Hypothalamus (tissue), 51 donors: ENCODE measurements at places on chromosomes 2 and 18.

GRCh38 chr2:118705032-118705431 lies 142.4 kb downstream of the EN1 start:
- DNase-seq = no peak

DNA sequence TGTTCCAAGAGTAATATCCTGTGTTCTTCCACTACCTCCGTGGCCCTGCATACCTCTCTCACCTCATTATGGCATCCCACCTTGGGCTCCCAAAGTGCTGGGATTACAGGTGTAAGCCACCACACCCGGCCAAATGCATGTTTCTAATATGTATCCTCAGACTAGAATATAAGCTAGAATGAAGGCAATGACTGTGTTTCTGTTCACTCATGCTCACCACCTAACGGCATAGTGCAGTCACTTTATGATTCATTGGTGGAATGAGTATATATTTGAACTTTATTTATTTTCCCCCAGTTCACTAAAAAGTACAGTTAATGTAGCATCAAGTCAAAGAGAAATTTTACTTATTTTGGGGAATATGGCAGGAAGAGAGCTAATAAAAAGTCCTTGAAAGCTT lies 11.3 kb downstream of the PIGN start:
- no peak for DNase-seq

DNA sequence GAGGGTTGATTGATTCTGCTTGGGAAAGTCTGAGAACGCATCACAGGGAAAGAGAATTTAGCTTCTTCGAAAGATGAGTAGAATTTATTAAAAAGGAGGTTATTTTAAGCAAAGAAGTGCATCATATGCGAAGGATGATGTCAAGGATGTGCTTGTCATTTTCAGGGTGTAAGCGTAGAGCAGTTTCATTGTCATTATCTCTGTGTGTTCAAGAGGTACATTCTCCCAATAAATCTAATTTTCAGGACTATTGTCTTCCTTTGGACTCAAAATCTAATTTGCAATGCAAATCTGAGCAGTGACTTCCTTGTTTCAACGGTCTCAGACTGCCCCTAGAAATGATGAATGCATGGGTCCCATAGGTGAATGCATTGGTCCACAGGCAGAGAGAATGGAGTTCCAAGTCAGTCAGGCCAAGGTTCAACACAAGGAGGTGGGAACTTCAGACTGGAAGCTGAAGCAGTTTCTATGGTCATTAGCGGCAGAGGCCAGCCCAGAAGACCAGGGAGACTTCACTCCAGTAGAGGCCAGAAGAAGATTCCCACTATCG lies 99.8 kb downstream of the CDC42EP3 start:
- DNase-seq = no peak

GRCh38 chr2:190653931-190654330 lies 5.0 kb downstream of the NAB1 start:
- no peak for DNase-seq

DNA sequence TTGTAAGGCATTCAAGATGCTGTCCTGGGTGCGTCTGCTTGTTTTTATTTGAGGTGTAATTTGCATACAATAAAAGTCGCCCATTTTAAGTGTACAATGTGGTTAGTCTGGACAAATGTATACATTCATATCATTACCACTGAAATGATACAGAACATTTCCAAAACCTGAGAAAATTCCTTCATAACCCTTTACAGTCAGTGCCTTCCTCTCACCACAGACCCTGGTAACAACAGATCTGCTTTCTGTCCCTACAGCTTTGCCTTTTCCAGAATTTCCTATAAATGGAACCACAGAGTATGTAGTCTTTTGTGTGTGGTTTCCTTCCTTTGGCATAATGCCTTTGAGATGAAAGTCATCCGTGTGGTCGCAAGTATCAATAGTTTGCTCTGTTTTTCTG lies 45.8 kb upstream of the NFU1 start:
- no peak for DNase-seq

- DNase-seq = no peak
Measured at GRCh38 chr2:68789603-68790002, 55.0 kb downstream of the ARHGAP25 start.

DNA sequence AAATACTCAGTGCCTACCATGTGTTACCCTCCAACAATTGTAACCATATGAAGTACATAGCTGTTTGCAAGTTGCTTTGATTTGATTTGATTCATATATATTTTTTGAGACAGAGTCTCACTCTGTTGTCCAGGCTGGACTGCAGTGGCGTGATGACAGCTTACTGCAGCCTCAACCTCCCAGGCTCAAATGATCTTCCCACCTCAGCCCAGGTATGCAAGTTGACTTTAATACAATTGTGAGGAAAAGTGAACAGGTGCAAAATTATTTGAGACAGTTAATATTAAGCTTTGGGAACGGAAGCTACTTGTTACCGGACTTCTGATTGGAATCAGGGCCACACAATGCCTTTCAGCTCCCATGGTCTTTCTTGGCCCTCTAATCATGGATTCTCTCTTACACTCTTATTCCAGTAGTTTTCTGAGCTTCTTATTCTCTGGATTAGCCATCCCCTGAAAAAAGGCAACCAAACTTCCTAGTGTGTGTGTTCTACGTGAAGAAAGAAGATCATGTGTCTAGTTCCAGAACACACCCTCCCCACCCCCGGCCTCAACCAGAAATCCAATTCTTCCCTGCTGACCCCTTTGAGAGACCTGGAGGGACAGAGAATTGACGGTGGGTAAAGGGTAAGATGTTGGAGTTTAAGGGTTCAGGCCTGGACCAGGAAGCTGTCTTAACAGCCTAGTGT lies 1.1 kb upstream of the RPL37A start:
- no peak for DNase-seq

DNA sequence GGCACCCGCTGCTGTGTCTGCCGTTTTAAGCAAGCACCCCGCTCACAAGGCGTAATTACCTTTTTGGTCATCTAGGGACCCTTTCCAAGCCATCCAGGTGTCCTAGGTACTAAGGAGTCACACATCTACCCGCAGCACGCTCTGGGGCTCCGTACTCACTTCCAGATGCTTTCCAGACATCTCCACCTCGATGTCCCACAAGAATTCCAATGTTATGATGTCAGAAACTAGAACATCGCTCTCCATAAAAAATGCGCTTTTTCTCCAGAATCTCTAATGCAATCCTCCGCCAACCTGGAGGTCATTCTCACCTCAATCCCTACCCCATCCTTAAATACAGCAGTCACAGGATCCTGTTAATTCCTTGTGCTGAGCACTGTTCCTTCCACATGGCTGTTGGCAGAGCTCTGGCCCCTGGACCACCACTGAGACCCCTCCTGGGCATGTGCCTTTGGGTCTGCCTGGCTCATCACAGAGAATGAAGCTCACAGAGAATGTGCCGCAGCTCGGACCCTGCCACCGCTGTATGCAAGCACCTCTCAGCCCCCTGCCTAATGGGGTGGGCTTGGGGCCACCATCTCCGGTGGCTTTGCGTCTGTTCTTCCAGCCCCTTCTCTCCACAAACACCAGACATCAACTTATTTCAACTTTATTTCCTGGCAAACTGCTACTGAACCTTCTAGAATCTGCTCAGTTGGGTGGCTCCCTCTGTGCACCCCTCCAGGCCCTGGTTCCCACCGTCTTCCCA lies 4.6 kb upstream of the PXDN start:
- no peak for DNase-seq

GRCh38 chr18:55038162-55038561 lies 78.9 kb upstream of the CCDC68 start:
- DNase-seq = no peak

DNA sequence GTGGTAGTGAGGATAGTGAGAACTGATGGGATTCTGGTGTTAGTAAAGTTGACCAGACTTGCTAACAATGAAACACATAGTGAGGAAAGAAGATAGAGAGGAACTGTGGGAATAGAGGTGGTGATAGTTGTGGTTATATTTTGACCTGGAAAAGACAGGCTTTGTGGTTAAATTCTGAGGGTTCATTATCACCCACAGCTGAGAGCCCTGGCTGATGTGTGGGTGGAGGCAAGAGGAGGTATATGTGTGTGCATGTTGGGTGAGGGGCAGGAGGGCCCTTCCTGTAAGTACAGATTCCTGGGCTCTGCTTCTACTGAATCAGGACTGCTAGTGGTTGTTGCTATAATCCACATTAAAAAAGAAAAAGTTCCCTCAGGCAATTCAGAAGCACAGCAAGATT lies 26.2 kb upstream of the TMEM163 start:
- no peak for DNase-seq

- DNase-seq = no peak
Measured at GRCh38 chr2:85188852-85189251, 55.7 kb downstream of the TCF7L1 start.

- no peak for DNase-seq
Measured at GRCh38 chr2:205751569-205752031, 69.3 kb downstream of the NRP2 start.

- no peak for DNase-seq
Measured at GRCh38 chr2:194304191-194304590, 1352.8 kb upstream of the SLC39A10 start.

- DNase-seq = no peak
Measured at GRCh38 chr2:45928946-45929345, 277.5 kb downstream of the PRKCE start.

DNA sequence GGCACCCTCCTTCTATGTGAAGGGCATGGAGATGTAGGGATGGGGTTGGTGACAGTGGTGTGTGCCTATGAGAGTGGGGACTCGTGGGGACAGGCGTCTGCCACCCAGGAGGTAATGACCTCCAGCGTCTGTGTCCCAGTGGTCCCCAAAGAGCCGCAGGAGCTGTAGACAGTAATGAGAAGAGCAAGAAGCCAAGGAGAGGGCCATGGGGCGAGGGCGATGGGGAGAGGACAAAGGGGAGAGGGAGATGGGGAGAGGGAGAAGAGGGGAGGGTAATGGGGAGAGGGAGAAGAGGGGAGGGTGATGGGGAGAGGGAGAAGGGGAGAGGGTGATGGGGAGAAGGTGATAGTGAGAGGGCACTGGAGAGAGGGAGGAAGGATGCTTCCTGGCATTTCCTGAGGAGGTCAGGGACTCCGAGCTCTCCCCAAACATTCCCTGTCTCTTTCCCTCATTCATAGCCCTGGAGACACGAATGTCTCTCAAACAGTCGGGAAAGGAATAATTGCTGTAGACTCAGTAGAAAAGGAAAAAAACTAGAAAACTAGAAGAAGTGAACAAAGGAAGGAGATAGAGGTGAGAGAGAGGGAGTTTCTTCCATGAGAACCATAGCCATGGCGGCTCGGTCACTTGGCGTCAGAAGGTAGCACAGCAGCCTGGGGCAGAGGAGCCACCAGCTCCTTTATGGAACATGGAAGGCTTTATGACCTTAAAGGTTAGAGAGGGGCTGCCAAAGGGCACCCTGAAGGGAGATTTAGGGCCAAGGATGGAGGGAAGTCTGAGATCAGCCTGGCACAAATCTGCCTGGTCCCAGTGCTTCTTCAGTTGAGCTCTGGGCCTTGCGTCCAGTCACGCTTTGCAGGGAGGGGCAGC lies 39.5 kb downstream of the PSD4 start:
- no peak for DNase-seq

- DNase-seq = no peak
Measured at GRCh38 chr18:46466234-46467160, 190.5 kb downstream of the LOXHD1 start.

- DNase-seq = no peak
Measured at GRCh38 chr18:30334781-30335180, 707.8 kb downstream of the DSC3 start.

GRCh38 chr2:113829270-113829669 lies 60.6 kb upstream of the ACTR3 start:
- no peak for DNase-seq

- no peak for DNase-seq
Measured at GRCh38 chr18:58997811-58998337, 133.2 kb downstream of the ZNF532 start.

- no peak for DNase-seq
Measured at GRCh38 chr2:176601066-176601465, 331.8 kb downstream of the MTX2 start.

DNA sequence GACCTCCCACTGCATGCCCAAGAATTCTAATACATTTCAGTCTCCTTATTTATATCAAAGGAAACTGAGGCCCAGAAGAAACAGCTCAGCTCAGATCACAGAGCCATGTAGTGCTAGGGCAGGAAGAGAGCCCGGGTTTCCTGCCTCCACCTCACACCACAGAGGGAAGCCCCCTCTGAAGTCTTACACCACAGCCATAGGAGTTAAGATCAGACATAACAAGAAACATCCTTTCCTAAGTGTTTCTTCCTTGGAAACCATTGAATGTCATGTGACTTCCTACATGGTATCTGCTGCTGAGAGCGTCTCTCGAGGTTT lies 102.1 kb downstream of the MTCL1 start:
- DNase-seq = no peak

DNA sequence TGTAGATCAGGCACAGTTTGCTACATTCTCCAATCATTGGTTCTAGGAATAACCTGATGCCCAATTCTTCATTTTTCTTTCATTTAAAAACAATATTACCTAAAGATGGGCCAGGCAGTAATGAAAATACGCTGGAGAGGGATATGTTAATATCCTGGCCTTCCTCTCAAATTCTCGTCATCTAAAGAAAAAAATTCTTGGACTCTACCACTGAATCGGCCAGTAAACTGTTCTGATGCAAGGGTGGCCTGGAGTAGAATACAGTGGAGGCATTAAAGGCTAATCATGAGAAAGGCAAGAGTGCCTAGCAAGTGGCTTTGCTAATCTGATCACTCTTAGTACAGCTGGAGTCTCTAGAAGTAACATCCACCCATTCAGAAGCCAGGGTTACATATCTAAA lies 157.7 kb downstream of the ANTXR1 start:
- no peak for DNase-seq

DNA sequence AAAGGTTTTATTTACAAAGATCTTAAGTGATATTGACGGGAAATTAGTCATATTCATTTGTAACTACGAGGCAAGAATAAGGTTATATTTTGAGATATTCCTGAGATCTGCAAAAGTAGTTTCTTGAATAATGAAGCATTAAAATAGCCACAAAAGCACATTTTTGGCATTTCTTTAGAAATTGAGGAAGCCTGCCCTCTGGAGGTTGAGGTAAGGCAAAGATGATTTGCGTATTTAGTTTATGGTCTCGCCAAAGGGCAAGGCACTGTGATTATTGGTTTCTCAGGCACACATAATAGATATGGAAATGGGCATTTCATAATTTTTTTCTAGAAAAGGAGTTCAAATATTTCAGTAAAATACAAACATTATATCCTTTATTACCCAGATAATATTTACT lies 143.7 kb upstream of the RPRM start:
- no peak for DNase-seq

DNA sequence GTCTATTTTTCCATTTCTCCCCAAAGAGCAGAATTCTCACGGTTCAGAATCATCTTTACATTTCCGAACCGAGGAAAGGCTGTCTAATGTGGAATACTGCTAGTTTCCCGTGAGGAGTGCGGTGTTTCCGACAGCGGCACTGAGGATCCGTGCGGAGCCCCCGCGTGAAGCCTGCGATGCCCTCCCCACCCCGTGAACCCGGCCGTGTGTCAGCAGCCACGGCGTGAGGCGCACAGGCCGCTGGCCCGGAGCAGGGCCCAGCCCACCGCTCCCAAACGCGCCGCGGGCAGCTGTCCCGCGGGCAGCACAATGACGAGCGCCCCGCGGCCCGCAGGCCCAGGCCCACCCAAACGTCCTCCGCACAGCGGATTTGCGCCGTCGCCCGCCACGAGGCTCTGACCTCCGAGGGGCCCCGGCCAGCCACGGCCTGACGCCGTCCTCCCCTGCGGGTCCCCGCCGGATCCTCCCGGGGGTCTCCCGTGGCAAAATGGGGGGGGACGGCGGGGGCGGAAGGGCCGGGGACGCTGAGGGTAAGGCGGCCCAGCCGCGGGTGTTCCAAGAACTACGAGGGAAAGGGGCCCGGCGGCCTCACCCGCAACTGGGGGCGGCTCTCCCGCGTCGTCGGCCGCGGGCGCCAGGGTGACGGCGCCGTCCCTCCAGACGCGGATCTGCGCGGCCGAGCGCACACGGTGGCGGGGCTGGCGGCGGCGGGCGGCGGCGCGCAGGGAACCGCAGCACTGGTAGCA lies 796 bp downstream of the SPIRE1 start:
- no peak for DNase-seq
